Right cardiac atrium (tissue), 5 donors: ENCODE measurements at places on chromosomes 16 and 17. TPM values are rescaled to one million over a fixed set of nuclear protein-coding genes. Genes with fewer than 3 reads are reported as not detected.

GRCh38 chr16:56279132-56279531 lies 87.8 kb downstream of the GNAO1 start:
- no peak for DNase-seq

DNA sequence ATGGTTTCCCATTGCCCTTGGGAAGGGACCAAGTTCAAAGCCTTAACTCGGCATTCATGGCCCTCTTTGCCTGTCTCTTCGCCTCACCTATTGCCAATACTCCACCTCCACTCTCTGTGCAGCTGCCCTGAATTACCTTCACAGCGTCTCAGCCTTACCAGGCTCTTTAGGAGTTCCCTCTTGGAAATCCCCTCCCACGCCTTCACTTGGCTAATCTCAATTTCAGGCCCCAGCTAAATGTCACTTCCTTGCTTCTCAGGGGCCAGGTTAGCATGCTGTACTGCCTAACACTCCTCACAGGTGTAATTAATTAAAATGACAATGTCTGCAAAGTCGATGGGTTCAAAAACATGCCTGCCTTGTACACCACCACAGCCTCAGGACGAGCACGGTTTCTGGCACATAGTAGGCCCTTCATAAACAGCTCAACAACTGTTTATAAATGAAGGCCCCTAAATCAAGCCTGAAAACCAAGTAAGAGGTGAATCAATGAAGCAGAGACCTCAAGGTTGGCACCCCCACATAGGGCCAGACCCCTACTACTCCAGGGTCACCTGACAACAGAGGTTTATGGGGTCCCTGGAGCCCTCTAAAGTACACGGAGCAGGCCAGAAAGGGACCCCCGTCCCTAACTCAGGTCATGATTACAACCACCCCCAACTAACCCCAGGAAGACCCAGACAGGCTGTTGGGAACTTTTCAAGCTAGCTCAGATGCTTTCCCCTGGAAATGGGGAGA lies 11.2 kb upstream of the EEF2K start:
- DNase-seq = no peak

Gene SALL1
- total RNA-seq = 5.4 TPM

GRCh38 chr16:7714775-7715174 lies 382.1 kb downstream of the RBFOX1 start:
- no peak for DNase-seq

- DNase-seq = no peak
Measured at GRCh38 chr17:18954321-18954720, 2.4 kb downstream of the SLC5A10 start.

- DNase-seq = no peak
Measured at GRCh38 chr16:13552062-13552959, 367.6 kb upstream of the ERCC4 start.

DNA sequence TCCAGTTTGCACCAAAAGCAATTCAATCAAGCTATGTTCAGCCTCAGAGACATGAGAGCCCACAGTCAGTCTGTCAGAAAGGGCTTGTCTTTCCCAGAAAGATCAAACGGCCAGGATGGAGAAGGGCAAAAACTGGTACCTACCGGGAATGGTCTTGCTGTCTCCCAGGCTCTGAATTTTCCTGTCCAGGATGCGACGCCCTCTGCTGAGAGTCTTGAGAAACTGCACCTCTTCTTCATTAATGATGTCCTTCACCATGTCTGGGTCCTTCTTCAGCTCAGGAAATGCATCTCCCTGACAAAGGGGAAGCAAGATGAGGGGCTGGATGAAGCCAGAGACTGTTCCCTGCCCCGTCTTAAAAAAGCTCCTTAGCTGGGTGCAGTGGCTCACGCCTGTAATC lies 15.8 kb upstream of the EXOSC6 start:
- DNase-seq = no peak

DNA sequence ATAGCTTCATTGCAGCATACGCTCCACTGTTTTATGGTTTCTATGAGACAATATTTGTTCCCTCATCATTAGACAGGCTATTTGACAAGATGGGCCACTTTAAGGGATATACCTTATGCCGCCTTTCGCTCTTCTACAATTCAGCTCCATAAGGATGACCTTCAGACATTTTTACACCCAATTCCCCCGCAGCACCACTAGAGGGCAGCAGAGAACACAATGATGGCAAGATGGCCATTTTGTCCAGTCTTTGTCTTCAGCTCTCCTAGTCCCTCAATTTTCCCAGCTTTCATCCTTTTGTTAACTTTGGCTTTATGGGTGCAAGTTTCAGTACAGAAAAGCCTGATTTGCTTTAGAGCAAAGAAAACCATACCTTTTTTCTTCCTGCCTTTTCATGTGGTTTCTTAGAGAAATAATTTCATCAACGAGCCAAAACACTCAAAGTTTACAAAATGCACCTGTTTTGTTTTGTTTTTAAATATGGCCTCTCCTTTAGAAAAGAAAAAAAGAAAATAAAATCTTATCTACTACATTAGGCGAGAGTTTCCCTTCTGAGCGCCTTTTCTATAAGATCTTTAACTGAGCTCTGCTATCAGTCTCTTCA lies 355.3 kb downstream of the TOX3 start:
- peak; percentile 75 for DNase-seq

Gene TRAPPC2L
- 49.6 TPM for total RNA-seq

DNA sequence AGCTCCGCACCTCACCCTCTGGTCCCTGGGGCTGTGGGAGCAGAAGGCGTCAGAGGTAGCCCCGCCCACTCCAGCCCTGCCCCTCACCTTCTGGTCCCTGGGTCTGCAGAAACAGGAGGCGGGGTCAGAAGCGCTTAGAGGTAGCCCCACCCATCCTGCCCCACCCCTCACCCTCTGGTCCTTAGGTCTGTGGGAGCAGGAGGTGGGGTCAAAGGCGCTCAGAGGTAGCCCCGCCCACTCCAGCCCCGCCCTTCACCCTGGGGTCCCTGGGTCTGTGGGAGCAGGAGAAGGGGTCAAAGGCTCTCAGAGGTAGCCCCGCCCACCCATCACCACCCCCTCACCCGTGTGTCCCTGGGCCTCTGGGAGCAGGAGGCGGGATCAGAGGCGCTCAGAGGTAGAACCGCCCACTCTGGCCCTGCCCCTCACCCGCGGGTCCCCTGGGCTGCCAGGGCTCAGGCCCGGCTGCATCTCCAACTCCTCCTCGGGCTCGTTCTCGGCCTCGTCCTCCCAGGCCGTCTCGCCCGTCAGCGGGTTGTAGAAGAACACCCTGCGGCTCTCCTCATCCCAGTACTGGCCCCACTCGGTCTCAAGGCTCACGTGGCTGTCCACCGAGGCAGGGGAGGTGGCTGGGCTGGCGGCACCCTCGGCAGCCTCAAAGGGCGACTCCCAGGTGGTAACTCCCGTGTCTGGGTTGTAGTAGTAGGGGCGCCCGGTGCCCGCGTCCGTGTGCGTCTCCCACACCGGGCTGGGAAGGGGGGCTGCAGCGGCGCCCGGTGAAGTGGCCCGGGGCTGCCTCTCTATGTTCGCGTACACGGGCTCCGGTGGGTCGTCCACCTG lies 27.2 kb downstream of the ARHGAP27 start:
- DNase-seq = peak; percentile 66

- no peak for DNase-seq
Measured at GRCh38 chr17:32488604-32489180, 1.9 kb downstream of the CDK5R1 start.
